ENCODE measurements at places on chromosomes 1 and 21. TPM values are rescaled to one million over a fixed set of nuclear protein-coding genes. Genes with fewer than 3 reads are reported as not detected.

Gene PMF1
- 78.5 TPM for total RNA-seq

Gene ANGPTL1
- 61.7 TPM for total RNA-seq

Gene LCE2B
- total RNA-seq = not detected

Gene DENND2D
- total RNA-seq = 1.2 TPM

DNA sequence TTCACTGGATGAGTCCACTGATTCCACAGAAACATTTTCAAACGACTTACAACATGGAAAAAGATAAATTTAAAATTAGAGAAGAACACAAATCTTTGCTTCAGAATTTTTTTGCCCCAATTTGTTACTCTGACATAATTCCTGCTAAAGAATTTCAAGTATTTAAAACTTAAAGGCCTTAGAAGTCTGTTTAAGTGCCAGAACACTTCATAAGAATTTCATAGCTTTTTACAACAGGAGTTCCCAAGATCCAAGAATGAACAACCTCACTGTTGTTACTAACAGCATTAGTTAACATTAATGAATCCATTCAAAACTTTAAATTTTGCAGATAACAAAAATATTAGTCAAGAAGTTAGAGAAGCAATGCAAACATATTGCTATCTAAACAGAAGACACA, 31.7 kb downstream of the ARHGAP29 start:
- peaks cover 9% of the 10 kb centered on the region for H3K4me1 ChIP-seq
- no peak overlapping the region for H3K27ac ChIP-seq
- no peaks in the 10 kb centered on the region for H3K27me3 ChIP-seq
- H3K36me3 ChIP-seq = peaks cover 39% of the 10 kb centered on the region
- DNase-seq = no peak

DNA sequence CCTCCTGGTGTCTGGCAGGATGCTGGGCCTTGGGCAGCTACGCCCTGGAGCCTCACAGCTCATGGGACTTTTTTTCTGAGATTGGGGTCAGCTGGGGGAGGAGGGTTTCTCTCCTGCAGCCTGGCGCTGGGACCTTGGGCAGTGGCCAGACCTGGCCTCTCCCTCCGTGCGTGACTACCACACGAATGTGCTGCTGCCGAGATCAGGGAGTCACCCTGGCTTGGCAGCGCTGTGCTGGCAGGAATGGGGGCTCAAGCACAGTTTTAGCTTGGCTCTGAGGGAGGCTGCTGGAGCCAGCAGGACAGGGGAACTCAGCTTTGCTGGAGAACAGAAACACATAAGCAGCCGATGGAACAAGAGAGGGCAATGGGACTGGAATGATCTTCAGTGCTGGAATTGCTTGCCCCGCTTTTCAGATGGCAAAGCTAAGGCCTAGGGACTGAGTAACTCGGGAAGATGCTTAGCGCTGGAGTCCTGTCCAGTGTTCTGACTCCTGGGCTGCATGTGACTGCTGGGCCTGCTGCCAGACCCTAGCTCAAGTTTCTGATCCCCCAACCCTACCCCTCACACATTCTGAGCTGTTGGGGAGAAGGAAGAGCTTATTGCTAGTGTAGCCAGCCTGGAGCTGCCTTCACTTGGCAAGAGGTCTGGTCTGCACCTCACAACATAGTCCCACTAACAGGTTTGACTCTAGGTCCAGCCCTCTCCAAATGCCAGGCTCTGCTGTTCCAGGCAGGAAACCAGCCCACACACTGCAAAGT, 69.9 kb downstream of the NAV1 start:
- DNase-seq = no peak
- no peak overlapping the region for H3K27ac ChIP-seq
- H3K27me3 ChIP-seq = no peaks in the 10 kb centered on the region

DNA sequence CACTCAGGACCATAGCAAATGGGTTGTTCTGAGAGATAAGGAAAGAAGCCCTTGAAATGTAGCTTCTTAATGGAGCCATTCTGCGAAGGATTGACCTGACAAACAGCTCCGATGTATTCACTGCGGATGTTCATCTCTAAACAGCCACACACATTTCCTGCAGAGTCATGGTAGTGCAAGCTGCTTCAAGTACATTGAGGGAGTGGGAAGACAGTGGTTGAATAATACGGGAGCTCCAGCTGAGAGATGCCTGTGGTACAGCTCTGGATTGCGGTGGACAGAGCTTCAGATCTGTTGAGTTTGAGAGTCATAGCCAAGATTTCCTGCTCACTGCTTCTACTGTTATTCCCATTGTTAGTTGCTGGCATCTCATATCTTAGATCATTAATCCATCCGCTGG, 86.6 kb downstream of the ZBTB18 start:
- no peak overlapping the region for H3K4me3 ChIP-seq
- H3K27ac ChIP-seq = peak overlapping the region; percentile 45
- no peak for DNase-seq
- H3K27me3 ChIP-seq = no peaks in the 10 kb centered on the region

DNA sequence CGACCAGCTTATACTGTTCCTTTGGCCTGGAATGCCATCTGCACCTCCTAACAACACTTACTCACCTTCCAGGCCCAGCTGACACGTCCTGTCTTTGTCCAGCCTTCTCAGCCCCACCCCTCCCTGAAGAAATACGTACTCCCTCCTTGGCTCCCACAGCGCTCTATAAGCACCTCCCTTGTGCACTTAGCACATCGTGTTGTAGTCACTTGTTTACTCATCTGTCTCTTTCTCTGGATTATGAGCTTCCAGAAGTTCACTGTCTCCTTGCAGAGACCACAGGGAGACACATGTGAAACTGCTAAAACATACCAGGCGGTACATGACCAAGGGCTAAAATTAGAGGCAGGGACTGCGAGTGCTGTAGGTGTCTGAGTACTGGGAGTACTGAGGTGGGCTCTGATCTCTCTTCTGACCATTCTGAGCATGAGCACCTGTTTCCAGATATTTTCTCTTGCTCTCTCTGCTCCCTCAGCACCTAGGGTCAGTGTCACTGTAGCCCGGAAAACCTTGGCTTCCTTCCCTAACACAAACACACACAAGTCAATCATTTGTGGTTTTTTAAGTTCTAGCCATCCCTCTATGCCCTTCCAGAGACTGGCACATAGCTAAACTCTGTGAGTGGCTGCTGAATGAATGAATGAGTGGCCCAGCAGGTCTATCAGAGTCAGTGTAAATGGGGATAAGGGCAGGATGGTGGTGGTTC, 5.1 kb downstream of the DCST1 start:
- H3K4me1 ChIP-seq = no peaks in the 10 kb centered on the region
- DNase-seq = no peak
- H3K4me3 ChIP-seq = no peak overlapping the region
- no peaks in the 10 kb centered on the region for H3K36me3 ChIP-seq

- H3K27me3 ChIP-seq = peaks cover 45% of the 10 kb centered on the region
- no peak overlapping the region for H3K4me3 ChIP-seq
- peaks cover 9% of the 10 kb centered on the region for H3K4me1 ChIP-seq
- DNase-seq = no peak
Observed at GRCh38 chr1:42962641-42963377, 4.1 kb upstream of the SLC2A1 start.

GRCh38 chr1:200048244-200048643, 20.7 kb downstream of the NR5A2 start:
- H3K27me3 ChIP-seq = peaks cover 31% of the 10 kb centered on the region
- DNase-seq = no peak
- H3K36me3 ChIP-seq = no peaks in the 10 kb centered on the region
- no peak overlapping the region for H3K27ac ChIP-seq

GRCh38 chr1:91148641-91149069, 126.8 kb upstream of the ZNF644 start:
- peak; percentile 20 for DNase-seq
- H3K4me1 ChIP-seq = no peaks in the 10 kb centered on the region
- no peaks in the 10 kb centered on the region for H3K27me3 ChIP-seq
- no peaks in the 10 kb centered on the region for H3K36me3 ChIP-seq

- H3K27ac ChIP-seq = peak overlapping the region; percentile 81
- H3K4me1 ChIP-seq = peaks cover 39% of the 10 kb centered on the region
- no peak for DNase-seq
- H3K4me3 ChIP-seq = no peak overlapping the region
Observed at GRCh38 chr21:33232291-33233034, 2.7 kb downstream of the IFNAR2 start.
